Placental pericyte (primary cell): ENCODE measurements at places on chromosomes 6 and 20. TPM values are rescaled to one million over a fixed set of nuclear protein-coding genes. Genes with fewer than 3 reads are reported as not detected.

ASIP gene
- not detected in 2 replicates for total RNA-seq

LINC00237 gene
- not detected in 2 replicates for total RNA-seq

STX11 gene
- 1.0 and 2.6 TPM in 2 replicates for total RNA-seq

COQ3 gene
- 1.5 and 5.6 TPM in 2 replicates for total RNA-seq

GTSF1L gene
- total RNA-seq: not detected in 2 replicates

FARS2 gene
- total RNA-seq: 15.8 and 38.8 TPM in 2 replicates

CFAP61 gene
- not detected in 2 replicates for total RNA-seq

APOM gene
- 0.72 and 3.3 TPM in 2 replicates for total RNA-seq

EPPIN gene
- total RNA-seq: not detected in 2 replicates

GHRH gene
- not detected in 2 replicates for total RNA-seq

KCNK15 gene
- under 0.01 TPM in 1 of 2 replicates, not detected in the other for total RNA-seq

HLA-DOA gene
- total RNA-seq: not detected in 2 replicates

TMEM74B gene
- total RNA-seq: not detected in 2 replicates

DYNLT2 gene
- 1.1 and 1.3 TPM in 2 replicates for total RNA-seq

TRAPPC3L gene
- under 0.01 TPM in 1 of 2 replicates, not detected in the other for total RNA-seq

ANKRD60 gene
- total RNA-seq: not detected in 2 replicates

SLC22A23 gene
- 0.88 and 2.4 TPM in 2 replicates for total RNA-seq

ADGB gene
- not detected in 2 replicates for total RNA-seq

REM1 gene
- total RNA-seq: not detected in 2 replicates

C20orf96 gene
- 3.1 and 3.4 TPM in 2 replicates for total RNA-seq

THBS2 gene
- 169 and 233 TPM in 2 replicates for total RNA-seq

SLC26A8 gene
- not detected in 2 replicates for total RNA-seq

KIF6 gene
- total RNA-seq: under 0.01 TPM in 1 of 2 replicates, not detected in the other

WFDC10B gene
- not detected in 2 replicates for total RNA-seq

SCRT2 gene
- total RNA-seq: not detected in 2 replicates

APMAP gene
- total RNA-seq: 61.8 and 69.6 TPM in 2 replicates

BPIFB2 gene
- total RNA-seq: not detected in 2 replicates

CST7 gene
- total RNA-seq: not detected in 2 replicates

RNF39 gene
- total RNA-seq: not detected in 2 replicates

SLC32A1 gene
- not detected in 2 replicates for total RNA-seq

SRMS gene
- total RNA-seq: not detected in 2 replicates

RAB44 gene
- total RNA-seq: under 0.01 TPM in 1 of 2 replicates, not detected in the other

ZNF831 gene
- not detected in 2 replicates for total RNA-seq

GPR6 gene
- total RNA-seq: not detected in 2 replicates

PRL gene
- not detected in 2 replicates for total RNA-seq

DIDO1 gene
- total RNA-seq: 42.7 and 53.8 TPM in 2 replicates

C20orf141 gene
- total RNA-seq: not detected in 2 replicates

TRIM31 gene
- not detected in 2 replicates for total RNA-seq

RUNX2 gene
- total RNA-seq: 9.0 and 18.3 TPM in 2 replicates

CCR6 gene
- total RNA-seq: not detected in 2 replicates

GABBR1 gene
- total RNA-seq: 6.3 and 13.9 TPM in 2 replicates

CST2 gene
- 0.57 TPM in 1 of 2 replicates, not detected in the other for total RNA-seq

ULBP1 gene
- total RNA-seq: 0.66 and 0.86 TPM in 2 replicates

CLDN20 gene
- total RNA-seq: not detected in 2 replicates

GNL1 gene
- total RNA-seq: 34.6 and 53.1 TPM in 2 replicates

TGM3 gene
- not detected in 2 replicates for total RNA-seq

PRND gene
- total RNA-seq: not detected in 2 replicates

SLC13A3 gene
- 1.3 and 4.6 TPM in 2 replicates for total RNA-seq

NKX2-2 gene
- total RNA-seq: not detected in 2 replicates

OPRL1 gene
- total RNA-seq: 0.86 and 0.88 TPM in 2 replicates

COL20A1 gene
- not detected in 2 replicates for total RNA-seq

PDE7B gene
- total RNA-seq: 20.2 and 30.2 TPM in 2 replicates

DST gene
- 263 and 349 TPM in 2 replicates for total RNA-seq

CALHM6 gene
- total RNA-seq: 0.29 and 0.44 TPM in 2 replicates

EDN3 gene
- 0.14 TPM in 1 of 2 replicates, not detected in the other for total RNA-seq

EFCAB8 gene
- under 0.01 and 0.14 TPM in 2 replicates for total RNA-seq

SLC22A16 gene
- not detected in 2 replicates for total RNA-seq

RIMS1 gene
- total RNA-seq: 0.29 TPM in 1 of 2 replicates, not detected in the other

ZC2HC1B gene
- total RNA-seq: not detected in 2 replicates
